ENCODE measurements at places on chromosomes 6 and 20. TPM values are rescaled to one million over a fixed set of nuclear protein-coding genes. Genes with fewer than 3 reads are reported as not detected.

DNA sequence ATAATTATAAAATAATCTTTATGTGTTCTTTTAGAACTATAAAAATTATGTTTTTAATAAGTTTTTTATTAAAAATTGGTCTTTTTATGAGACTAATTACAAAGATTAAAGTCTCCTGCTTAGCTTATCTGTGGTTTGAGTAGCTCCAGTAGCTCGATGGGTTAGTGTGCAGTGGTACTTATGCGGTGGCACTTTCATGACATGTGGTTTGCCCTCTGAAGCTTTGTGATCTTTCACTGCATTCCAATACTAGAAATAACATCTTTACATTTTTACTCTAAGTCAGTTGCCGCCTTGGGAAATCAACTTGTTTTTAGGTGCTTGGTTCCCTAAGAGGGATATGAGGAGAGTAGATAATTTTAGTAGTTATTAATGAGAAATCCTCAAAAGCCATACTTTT lies 699.5 kb upstream of the FLRT3 start:
- no peak for DNase-seq

Gene DLGAP4
- 49.9 TPM for total RNA-seq

Gene DLL1
- not detected for total RNA-seq

Gene C6orf58
- total RNA-seq: not detected

DNA sequence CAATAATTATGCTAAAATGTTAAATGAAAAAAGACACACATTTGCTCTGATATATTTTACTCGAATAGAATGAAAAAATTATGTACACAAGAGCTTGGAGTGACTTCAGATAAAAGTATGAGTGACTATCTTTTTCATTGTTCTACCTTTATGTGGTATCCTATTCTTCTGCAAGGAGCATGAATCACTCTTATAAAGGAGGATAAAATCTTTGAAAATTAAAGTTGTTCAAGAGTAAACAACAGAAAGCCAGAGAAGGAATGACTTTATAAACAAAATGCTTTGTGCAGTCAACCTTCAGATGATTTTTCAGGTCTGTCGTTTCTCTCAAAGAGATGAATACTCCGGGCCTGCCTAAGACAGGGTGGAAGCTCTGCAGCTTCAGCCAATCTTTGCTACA lies 215.3 kb downstream of the FOXA2 start:
- DNase-seq: no peak

DNA sequence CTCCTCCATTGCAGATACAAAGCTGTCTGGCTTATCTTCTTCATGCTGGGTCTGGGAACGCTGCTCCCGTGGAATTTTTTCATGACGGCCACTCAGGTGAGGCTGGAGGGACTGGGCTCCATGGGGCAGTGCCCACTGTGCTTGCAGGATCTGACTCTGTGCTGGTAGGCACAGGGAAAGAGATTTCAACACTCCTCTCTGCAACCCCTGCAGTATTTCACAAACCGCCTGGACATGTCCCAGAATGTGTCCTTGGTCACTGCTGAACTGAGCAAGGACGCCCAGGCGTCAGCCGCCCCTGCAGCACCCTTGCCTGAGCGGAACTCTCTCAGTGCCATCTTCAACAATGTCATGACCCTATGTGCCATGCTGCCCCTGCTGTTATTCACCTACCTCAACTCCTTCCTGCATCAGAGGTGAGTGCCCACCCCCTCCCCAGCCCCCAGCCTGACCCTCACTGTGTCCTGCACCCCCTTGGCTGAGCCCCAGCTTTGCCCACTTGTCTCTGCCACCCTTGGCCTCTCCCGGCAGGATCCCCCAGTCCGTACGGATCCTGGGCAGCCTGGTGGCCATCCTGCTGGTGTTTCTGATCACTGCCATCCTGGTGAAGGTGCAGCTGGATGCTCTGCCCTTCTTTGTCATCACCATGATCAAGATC lies 6.1 kb downstream of the SLC29A1 start:
- no peak for DNase-seq

Gene RIPPLY2
- total RNA-seq: not detected

GRCh38 chr20:18624948-18625347 lies 37.1 kb downstream of the DTD1 start:
- no peak for DNase-seq

DNA sequence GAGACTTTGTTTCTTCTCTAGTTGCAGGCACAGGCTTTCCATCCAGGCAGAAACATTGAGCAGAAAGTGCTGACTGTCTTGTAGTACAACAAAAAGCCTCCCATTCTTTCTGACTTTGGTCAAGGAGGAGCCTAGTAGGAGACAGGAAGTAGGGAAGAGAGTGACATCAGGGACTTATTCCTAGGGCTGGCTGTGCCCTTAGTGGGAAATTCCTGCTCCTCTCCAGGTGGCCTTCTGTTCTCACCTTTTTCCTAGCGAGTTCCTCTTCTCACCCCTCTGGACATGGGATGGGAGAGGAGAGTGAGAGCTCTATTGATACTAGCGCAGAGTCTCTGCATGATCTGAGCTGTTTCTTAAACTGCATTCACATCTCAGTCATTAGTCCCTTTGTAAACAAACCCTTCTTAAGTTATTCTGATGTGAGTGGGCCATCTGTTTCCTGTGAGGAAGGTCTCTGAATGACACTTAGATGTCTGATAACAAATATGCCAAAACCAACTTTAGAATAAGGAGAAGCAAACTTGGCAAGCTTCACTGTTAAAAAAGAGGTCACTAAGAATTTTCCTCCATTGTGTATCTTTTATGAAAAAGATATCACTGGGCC lies 455.0 kb downstream of the GJA1 start:
- DNase-seq: no peak

- DNase-seq: no peak
These were observed 35.7 kb upstream of the HAO1 start for GRCh38 chr20:7975851-7976414.

DNA sequence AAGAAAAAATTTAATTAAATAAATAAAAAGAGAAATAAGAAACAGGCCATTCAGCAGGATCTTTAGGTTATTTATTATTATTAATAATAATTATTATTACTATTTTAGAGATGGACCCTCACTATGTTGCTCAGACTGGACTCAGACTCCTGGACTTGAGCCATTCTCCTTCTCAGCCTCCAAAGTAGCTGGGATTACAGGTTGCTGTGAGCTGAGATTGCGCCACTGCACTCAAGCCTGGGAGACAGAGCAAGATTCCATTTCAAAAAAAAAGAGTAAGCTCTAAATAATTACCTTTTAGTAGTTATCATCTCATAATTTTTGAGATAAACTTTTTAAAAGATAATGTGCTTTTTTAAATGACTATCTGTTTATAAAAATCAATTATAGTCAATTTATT lies 1102.8 kb upstream of the GJE1 start:
- DNase-seq: no peak

- peak; percentile 18 for DNase-seq
These were observed 37.7 kb upstream of the SYNCRIP start for GRCh38 chr6:85680388-85680787.

DNA sequence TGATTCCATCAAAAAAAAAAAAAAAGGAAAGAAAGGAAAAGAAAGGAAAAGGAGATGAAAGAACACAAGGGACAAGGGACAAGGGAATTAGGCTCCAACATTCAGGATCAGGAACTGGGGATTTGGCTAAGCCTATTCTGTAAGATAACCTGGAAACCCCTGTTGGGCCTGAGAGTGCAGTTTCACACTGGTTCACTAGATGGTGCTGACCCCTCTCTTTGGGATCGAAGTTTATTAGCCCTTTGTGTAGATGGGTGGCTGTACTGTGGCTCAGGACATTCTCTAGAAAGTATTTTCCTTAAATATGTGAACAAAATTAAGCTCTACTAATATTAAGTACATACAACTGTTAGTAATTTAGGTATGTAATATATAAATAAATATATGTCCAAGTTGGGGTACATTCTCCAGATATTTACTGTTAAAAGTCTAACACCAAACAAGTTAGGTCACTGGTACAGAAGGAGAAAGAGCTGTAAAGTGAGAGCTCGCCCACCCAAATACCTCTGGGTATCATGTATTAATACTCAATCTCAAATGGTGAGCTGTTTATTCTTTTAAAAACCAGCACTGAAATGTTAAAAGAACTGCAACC lies 6.3 kb downstream of the OR2A4 start:
- DNase-seq: peak; percentile 57

Gene TRAPPC3L
- not detected for total RNA-seq
